Mesothelial cell of epicardium (in vitro differentiated cells): ENCODE measurements at places on chromosomes 2 and 18. TPM values are rescaled to one million over a fixed set of nuclear protein-coding genes. Genes with fewer than 3 reads are reported as not detected.

Gene CPO
- 0.18 TPM in 1 of 3 replicates, not detected in the others for total RNA-seq

Gene AQP12B
- not detected in 3 replicates for total RNA-seq

DNA sequence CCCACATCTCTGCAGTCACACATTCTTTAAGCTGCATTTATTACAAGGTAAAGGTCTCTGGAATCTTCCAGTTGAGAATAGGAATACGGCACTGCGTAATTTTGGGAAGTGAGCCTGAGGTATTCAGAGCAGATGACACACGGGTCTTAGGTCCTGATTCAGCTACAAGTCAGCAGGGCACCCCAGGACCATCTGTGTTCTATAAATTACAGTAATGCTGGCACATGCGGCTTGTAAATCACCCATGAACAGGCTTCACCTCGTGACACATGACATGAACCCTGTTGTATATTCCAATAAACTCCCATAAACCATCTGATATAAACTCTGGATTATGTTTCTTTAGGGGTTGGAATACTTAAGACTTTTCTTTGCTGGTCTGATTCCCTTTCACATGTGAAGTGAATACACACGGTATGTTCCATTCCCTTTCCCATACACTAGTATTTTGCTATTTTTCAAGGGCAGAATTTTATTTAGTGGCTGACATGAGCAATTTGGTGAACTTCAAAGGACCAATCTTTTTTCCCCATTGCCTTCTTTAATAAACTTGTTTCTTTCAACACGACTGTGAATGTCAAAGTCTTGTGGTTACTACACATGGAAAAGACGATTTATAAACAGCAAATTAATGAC is 298.6 kb downstream of the MEIS1 start:
- no peaks in the 10 kb centered on the region for H3K27me3 ChIP-seq
- H3K36me3 ChIP-seq, result peaks cover 1% of the 10 kb centered on the region
- H3K27ac ChIP-seq, result peak overlapping the region; percentile 47
- H3K4me3 ChIP-seq, result no peak overlapping the region
- DNase-seq, result no peak

GRCh38 chr2:56315376-56315775 is 131.6 kb downstream of the CCDC85A start:
- H3K27ac ChIP-seq, result no peak overlapping the region
- H3K36me3 ChIP-seq, result no peaks in the 10 kb centered on the region
- H3K4me1 ChIP-seq, result peaks cover 6% of the 10 kb centered on the region
- no peak overlapping the region for H3K4me3 ChIP-seq
- no peaks in the 10 kb centered on the region for H3K27me3 ChIP-seq

GRCh38 chr18:45413180-45413836 is 202.0 kb upstream of the SLC14A2 start:
- H3K4me3 ChIP-seq, result no peak overlapping the region
- no peaks in the 10 kb centered on the region for H3K27me3 ChIP-seq
- H3K4me1 ChIP-seq, result peaks cover 14% of the 10 kb centered on the region
- H3K27ac ChIP-seq, result no peak overlapping the region
- H3K36me3 ChIP-seq, result no peaks in the 10 kb centered on the region
- no peak for DNase-seq

DNA sequence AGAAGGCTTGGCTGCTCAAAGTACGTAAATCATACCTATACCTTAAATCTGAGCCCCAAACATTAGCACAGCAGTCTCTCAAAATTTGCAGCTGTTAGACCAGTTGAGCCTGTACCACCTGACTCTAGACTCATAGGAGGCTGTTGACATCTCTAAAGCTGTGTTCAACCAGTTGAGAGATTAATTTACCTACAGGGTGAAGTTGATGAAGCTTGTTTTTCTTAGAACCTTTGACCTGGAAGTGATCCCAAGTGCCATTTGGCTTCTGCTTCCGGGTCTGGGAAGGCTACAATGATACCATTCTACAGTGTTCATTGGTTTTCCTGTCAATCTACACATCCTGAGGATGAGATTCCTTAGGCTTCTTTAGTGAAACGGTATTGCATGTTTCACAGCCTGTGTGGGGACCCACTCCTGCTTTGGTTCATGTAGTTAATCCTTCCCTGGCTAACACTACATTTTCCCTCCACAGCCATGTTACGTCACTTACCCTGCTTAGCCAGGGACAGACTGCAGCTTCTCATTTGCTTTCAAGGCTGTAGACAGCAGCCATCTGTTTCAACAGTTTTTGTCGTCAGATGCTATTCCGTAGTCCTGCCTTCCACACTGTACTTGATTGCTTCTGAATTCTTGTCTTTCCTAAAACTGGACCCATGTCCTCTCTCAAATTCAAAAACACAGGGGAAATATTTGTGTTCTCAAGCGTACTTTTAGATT is 4.7 kb upstream of the IL1RL2 start:
- H3K4me1 ChIP-seq, result peaks cover 17% of the 10 kb centered on the region
- peak overlapping the region; percentile 11 for H3K27ac ChIP-seq
- peaks cover 22% of the 10 kb centered on the region for H3K27me3 ChIP-seq
- no peak for DNase-seq
- no peak overlapping the region for H3K4me3 ChIP-seq

GRCh38 chr2:132392221-132392620 is 24.4 kb upstream of the GPR39 start:
- DNase-seq, result no peak
- H3K36me3 ChIP-seq, result no peaks in the 10 kb centered on the region
- H3K27me3 ChIP-seq, result peaks cover 8% of the 10 kb centered on the region
- H3K4me1 ChIP-seq, result peaks cover 4% of the 10 kb centered on the region
- H3K27ac ChIP-seq, result no peak overlapping the region

Gene KCNG2
- 0.14 TPM in 1 of 3 replicates, not detected in the others for total RNA-seq

Gene REG3G
- not detected in 3 replicates for total RNA-seq

- no peak overlapping the region for H3K27ac ChIP-seq
- no peak for DNase-seq
- peaks cover 1% of the 10 kb centered on the region for H3K4me1 ChIP-seq
- H3K27me3 ChIP-seq, result no peaks in the 10 kb centered on the region
- no peak overlapping the region for H3K4me3 ChIP-seq
Measured at GRCh38 chr2:103739186-103739585, 977.4 kb downstream of the TMEM182 start.

Gene PROKR1
- 0.09 to 0.14 TPM (median 0.11 TPM) in 3 replicates for total RNA-seq

DNA sequence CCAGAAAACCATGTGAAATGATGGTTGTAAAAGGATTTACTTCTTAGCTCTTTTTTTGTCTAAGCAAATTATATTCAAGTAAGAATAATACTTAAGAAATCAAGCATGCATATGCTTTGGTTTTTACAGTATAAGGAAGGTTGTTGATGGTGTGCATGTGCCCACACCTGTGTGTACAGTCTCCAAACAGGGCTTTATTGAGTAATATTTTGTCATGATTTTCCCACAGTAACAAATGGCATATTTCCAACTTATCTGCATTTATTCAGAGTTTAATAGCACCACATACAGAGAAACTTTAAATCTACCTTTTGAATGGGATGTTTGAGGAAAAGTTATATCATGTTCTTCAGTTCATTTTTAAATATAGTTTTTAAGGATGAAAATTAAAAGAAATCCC is 76.5 kb upstream of the DSG1 start:
- DNase-seq, result no peak
- no peaks in the 10 kb centered on the region for H3K27me3 ChIP-seq
- no peak overlapping the region for H3K4me3 ChIP-seq
- peaks cover 51% of the 10 kb centered on the region for H3K4me1 ChIP-seq
- H3K27ac ChIP-seq, result peak overlapping the region; percentile 80
- H3K36me3 ChIP-seq, result no peaks in the 10 kb centered on the region

DNA sequence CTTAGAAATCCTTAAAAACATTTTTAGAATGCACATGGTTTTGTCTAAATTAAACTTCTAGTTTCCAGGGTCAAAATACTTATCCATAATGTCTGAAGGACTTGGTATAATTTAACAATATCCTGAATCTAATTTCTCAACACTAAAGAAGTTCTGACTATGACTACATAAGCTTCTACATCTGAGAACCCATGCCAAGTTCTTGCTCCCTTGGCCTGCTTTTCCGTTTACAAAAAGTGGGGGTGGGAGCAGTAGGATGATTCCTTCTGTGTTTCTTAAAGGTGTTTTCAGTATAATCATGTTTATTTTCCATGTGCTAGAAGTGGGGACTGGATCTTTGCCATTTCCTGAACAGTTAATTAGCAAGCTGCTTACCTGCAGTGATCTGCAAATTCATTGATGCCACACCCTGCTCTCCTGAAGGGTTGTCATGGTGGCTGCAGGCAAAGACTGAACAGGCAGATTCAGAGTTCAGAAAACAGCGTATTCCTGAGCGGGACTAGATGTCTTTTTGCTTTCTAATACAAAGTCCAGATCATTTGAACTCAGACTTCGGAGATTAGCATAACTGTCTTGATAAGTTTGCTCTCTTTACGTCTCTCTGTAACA is 36.2 kb downstream of the ADNP2 start:
- peaks cover 3% of the 10 kb centered on the region for H3K4me1 ChIP-seq
- H3K27me3 ChIP-seq, result no peaks in the 10 kb centered on the region
- DNase-seq, result no peak

DNA sequence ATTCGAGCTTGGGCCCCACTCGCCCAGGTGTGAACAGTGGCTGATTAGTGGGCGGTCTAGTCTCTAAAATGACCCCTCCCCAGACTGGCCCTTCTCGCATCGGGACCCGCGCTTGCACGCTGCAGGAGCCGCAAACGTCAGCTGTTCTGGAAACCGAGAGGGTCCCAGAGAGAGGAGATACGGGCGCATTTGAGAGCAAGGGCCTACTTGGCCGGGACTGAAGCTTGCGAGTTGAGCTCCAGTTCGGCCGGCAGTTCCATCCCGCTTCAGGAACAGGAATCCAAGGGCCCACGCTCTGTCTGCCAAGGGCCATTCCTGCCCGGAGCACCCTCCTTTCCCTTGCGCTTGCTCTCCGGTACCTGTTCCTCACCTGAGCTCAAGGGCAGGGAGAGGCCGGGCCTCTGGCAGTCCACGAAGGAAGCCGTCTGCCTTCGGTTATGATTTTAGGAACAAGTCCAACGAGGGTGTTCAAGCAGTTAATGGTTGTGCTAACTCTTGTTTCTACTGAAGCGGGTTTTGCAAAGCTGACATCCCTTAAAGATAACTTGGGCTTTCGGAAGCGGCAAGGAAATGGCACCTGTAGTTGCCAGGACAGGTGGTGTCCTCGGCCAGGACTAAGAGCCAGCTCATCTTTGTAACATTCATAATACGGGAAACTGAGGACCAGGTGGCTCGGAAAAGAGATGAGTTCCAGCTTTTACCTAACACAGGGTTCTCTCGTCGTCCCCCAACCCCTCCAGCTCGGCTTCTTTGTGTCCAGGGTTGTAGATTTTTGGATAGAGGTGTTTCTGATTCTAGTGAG is 3.9 kb upstream of the DLX1 start:
- no peak overlapping the region for H3K27ac ChIP-seq
- peaks cover 5% of the 10 kb centered on the region for H3K36me3 ChIP-seq
- no peak overlapping the region for H3K4me3 ChIP-seq
- peaks cover 34% of the 10 kb centered on the region for H3K4me1 ChIP-seq

DNA sequence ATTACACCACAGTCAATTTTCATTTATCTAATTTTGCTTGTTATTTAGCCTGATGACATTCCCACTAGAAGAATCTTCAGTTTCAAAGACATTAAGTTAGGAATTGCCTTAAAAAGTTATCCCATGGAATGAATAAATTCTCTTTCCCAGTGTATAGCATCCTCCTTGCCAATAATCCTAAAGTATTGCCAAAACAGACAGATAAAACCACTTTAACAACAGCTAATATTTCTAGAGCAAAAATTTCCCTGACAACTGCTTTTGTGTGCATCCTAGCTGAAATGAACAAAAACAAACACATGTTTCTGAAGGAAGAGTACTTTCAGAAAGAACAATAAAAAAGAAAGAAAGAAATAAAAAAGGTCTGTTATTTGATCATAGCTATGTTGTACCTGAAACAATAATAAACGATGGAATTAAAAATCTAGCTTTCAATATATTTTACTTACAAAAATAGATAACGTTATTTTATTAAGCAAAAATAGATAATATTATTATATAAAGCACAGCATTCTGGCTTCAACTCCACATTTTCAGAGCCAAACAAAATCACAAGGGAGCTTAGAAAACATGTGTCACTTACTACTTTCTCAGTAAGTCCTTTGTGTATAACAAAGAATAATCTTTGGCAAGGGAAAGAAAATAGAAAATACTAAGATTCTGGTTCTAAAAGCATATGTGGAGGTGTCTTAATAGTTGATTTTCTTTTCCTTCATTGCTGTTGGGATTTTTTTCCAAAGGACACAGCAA is 939.0 kb upstream of the CRIM1 start:
- no peaks in the 10 kb centered on the region for H3K27me3 ChIP-seq
- H3K4me1 ChIP-seq, result no peaks in the 10 kb centered on the region
- H3K4me3 ChIP-seq, result no peak overlapping the region
- H3K27ac ChIP-seq, result no peak overlapping the region
- DNase-seq, result no peak

DNA sequence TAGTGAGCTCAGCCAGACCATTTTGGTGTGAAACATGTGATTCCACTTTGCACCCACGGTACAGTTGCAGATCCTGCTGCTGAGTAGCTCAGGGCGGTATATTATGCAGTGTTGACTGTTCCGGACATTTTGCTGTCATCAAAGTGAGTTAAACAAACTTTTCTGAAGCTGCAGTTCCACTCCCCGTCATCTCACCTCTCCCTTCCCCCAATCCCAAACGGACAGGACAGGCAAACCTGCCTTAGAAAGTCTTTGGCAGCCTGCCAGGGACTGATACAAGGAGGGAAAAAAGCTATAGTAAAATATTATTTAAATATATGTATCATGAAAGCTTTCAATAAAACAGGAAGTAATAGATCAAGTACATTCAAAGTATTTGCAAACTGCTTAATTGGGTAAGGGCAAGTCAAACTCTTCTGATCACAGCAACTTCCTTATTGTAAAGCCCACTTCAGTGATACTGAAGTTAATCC is 35.5 kb upstream of the SP5 start:
- no peak overlapping the region for H3K4me3 ChIP-seq
- peak; percentile 42 for DNase-seq
- H3K4me1 ChIP-seq, result peaks cover 31% of the 10 kb centered on the region
- peak overlapping the region; percentile 54 for H3K27ac ChIP-seq

DNA sequence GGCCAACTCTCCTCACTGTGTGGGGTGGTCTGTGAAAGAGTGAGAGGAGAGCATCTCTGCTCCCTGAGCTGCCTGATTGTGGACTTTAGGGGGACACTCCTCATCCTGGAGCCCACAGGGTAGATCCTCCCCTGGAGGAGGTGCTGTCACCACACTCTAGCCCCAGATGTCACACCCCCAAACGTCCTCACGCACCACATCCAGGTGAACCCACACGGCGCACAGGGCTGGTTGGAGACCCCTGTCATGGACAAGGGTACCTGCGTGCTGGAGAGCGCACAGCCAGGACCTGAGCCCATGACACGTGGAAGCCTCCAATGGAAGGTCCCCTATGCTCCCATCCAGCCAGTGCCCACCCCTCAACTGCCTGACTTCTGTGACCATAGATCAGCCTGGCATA is 10.5 kb downstream of the AGXT start:
- H3K36me3 ChIP-seq, result no peaks in the 10 kb centered on the region
- DNase-seq, result no peak
- no peak overlapping the region for H3K27ac ChIP-seq

DNA sequence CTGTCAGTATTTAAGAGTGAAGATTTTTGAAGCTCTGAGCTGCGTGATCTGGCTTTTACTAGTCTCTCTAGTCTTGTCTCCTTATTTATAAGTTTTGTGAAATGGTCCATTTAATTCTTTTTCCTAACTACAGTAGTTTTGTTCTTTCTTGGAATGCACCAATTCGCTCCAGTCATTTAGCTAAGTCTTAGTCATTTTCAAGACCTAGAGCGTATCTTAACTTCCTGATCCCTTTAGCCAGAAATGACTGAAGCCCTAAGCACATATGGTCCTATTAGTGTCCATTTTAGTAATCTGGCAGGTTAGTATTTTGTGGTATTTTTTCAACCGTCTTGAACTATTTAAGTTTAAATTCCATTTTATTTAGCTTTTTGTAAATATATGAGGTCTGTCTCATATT is 3.6 kb downstream of the BIRC6 start:
- H3K4me1 ChIP-seq, result peaks cover 27% of the 10 kb centered on the region
- no peaks in the 10 kb centered on the region for H3K36me3 ChIP-seq
- H3K4me3 ChIP-seq, result no peak overlapping the region
